Thoracic aorta (tissue), 2 donors: ENCODE measurements at places on chromosomes 3 and 15. TPM values are rescaled to one million over a fixed set of nuclear protein-coding genes. Genes with fewer than 3 reads are reported as not detected.

The SEMA6D gene
- total RNA-seq = 12.9 TPM

The ITIH1 gene
- not detected for total RNA-seq

The LARP6 gene
- 43.3 TPM for total RNA-seq

The XXYLT1 gene
- 17.7 TPM for total RNA-seq

The OCA2 gene
- 8.0 TPM for total RNA-seq
